LHCN-M2 (cell line): ENCODE measurements at places on chromosomes 7 and 10. TPM values are rescaled to one million over a fixed set of nuclear protein-coding genes. Genes with fewer than 3 reads are reported as not detected.

GRCh38 chr10:62186999-62187675, 81.5 kb downstream of the RTKN2 start:
- DNase-seq, result no peak

GRCh38 chr10:22915314-22915713, 12.5 kb upstream of the ARMC3 start:
- no peak for DNase-seq

- DNase-seq, result no peak
Measured at GRCh38 chr7:19128856-19129255, 11.4 kb upstream of the TWIST1 start.

- no peak for DNase-seq
Measured at GRCh38 chr10:88330174-88330573, 252.9 kb downstream of the RNLS start.

- DNase-seq, result peak; percentile 53
Measured at GRCh38 chr10:24617771-24618396, 105.8 kb downstream of the ARHGAP21 start.

- DNase-seq, result no peak
Measured at GRCh38 chr7:30656006-30656957, 26.0 kb downstream of the CRHR2 start.

DNA sequence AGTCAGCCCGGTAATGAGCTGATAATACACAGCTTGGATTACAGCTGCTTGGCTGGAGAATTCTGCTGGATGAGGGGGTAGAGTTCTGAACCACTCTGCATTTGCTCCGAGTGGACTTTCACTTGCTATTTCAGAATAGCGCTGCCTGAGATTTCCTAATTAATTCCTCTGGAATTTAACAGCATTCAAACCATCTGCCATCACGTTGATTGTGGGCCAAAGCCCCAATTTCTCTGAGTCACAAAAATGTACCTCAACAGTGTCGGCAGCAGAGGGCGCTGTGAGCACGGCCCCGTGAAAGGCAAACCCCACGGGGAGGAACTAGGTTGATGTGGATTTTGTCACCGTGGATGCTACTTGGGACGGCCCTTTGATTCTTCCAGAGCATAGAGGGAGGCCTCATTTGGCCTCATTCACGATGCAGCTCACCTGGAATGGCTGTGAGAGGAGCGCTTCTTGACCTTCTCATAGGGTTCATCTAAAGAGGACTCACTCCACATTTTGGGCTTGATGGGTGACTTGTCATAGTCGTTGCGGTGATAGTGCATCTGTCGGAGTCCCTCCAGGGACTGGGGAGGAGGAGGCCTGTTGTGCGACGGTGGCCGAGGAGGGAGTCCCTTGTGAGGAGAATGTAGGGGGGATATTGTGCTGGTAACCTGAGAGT, 73.3 kb downstream of the PRPF18 start:
- DNase-seq, result peak; percentile 62

- DNase-seq, result no peak
Measured at GRCh38 chr7:24911213-24911603, 68.8 kb downstream of the OSBPL3 start.

- DNase-seq, result no peak
Measured at GRCh38 chr10:124009231-124010015, 84.0 kb downstream of the CHST15 start.

- DNase-seq, result no peak
Measured at GRCh38 chr10:3714531-3714930, 70.5 kb downstream of the KLF6 start.

DNA sequence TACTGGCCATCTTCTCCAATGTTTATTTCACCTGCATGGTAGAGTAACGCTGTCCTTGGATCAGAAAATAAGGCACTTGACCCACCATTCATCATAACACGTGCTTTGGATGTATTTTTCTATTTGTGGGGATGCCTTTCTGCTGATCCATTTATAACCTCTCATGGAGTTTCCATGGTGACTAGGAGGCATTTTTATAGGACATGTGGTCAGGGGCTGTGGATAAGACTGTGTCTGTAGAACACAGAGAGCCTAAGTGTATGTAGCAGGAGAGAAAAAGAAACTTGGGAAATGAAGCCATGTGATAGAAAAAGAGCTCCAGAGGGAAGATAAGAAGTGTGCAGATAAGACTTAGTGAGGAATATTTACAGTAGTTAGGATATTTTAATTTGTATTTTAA, 184.2 kb downstream of the POU6F2 start:
- DNase-seq, result no peak

GPR37 gene
- not detected in 2 replicates for total RNA-seq

PTPN20 gene
- not detected in 2 replicates for total RNA-seq
